ENCODE measurements at places on chromosomes 7 and 10.

- no peak for DNase-seq
These were observed 23.6 kb downstream of the PITRM1 start for GRCh38 chr10:3148994-3149393.

- DNase-seq = no peak
These were observed 167.9 kb downstream of the NEURL1 start for GRCh38 chr10:103661198-103661950.

DNA sequence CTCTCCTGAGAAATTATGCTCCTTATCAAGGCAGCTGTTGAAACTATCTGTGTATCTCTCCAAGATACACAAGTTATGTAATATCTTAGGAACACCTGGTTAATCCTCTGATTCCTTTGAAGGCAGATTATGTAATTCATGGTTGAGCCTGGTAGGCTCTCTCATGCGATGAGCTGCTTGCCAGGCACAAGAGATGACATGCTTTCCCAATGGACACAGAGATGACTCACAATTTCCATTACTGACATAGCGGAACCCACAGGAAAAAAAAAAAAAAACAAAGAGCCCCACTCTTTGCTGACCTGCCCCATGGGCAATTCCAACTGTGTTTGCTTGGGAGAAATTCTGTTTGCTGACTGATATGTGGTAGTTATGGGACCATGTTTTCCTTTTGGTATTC, 736.4 kb upstream of the PHF14 start:
- DNase-seq = no peak

DNA sequence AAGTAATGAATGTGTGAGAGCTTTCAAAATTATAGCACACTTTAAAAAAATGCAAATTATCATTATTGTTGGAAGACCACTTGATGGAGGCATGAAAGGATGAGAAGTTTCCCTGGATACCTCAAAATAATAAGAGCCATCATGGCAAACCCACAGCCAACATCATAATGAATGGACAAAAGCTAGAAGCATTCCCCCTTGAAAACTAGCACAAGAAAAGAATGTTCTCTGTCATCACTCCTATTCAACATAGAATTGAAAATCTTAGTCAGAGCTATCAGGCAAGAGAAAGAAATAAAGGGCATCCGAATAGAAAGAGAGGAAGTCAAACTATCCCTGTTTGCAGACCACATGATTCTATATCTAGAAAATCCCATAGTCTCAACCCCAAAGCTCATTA, 887.2 kb upstream of the LRRTM3 start:
- no peak for DNase-seq

GRCh38 chr7:148306759-148307158, 283.8 kb upstream of the C7orf33 start:
- DNase-seq = no peak

DNA sequence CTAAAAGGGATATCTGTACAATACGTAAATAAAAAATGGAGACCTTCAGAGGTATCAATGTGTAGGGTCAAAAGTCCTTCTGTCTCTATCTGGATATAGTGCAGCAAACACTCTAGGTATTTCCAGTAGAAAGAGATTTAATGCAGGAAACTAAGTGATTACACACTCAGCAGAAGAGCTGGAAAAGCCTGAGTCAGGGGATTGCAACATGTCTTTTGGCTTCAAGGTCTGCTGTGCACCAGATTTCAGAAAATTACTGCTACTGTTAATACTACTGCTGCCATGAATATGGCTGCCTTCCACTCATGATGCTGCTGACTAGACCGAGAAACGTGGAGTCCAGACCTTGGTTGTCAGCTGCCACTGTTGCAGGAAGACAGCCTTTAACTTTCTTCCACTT, 94.9 kb upstream of the DLX6 start:
- no peak for DNase-seq

DNA sequence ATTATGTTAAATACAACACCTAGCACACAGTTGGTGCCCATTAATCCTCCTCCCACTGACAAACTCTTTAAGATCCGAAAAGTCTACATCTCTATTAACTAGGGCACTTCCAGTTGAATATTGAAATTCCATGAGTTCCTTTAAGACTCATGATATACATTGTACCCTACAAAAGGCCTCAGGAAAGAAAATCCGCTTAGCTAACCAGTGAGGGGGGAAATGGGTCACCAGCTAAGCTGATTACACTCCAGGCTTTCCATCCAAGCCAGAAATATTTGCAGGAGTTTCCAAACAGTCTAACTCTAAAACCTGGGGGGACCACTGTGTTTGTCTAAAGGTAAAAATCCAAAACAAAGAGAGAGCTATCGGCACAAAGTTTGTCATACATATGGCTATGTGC, 1.3 kb upstream of the LRIT2 start:
- no peak for DNase-seq

DNA sequence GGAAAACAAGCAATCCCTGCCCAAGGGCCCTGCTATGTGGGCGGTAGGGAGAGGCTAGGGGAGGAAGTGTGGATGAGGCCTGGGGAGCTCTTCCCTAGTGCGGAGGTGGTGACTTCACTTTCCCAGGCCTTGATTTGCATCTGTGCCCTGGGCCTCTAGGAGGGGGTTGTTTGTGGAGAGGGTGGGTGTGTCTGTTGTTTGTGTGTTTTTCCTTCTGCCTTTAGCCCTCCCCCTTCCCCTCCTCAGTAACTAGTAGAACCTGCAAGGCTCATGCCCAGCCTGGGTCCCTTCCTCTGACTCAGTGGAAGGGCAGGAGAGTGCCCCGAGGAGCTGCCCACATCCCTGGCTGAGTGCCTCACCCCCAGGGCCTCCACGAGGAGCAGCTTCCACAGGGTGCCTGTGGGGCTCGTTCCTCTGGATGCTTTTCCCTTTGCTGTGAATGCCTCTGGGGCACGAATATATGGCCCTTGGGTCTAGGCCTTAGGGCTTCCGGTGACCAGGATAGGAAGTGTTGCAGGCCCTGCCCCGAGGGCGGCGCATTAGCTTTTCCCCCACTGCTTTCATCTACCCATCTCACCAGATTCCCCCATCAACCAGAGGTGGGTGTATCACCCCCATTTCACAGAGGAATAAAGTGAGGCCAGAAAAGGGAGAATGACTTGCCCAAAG, 89.4 kb upstream of the DUSP5 start:
- no peak for DNase-seq

DNA sequence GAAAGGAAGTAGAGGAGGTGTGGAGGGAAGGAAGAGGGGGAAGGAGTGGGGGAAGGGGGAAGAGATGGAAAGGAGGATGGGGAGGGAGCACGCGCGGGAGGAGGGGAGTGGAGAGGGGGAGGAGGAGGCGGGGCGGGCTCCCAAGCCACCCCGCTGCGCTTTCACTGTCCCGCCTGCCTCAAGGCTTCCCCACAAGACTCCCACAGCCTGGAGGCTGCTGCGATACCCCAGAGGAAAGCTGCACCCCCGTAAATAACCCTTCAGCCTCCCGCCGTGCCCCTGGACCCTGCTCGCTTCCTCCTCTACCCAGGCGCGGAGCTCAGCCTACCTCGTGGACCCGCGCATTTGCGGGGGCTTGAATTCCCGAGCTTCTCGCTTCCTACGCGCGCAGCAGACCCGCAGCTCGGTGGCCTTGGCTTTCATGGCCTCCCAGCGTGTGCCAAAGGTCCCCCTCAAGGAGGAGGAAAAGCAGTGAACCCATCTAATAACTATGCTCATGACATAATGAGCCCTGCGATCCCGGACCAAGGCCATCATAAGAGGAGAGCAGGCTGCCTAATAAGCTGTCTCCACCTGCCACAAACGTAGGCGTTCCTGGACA, at the start of gene C10orf67:
Gene C10orf67, minus strand, starts transcription at position 557 of the 601 bp plus-strand sequence. Its CDS starts 23 bp downstream, at position 534.
- peak; percentile 72 for DNase-seq

GRCh38 chr10:18664841-18665478, 5.7 kb downstream of the ARL5B start:
- DNase-seq = no peak

DNA sequence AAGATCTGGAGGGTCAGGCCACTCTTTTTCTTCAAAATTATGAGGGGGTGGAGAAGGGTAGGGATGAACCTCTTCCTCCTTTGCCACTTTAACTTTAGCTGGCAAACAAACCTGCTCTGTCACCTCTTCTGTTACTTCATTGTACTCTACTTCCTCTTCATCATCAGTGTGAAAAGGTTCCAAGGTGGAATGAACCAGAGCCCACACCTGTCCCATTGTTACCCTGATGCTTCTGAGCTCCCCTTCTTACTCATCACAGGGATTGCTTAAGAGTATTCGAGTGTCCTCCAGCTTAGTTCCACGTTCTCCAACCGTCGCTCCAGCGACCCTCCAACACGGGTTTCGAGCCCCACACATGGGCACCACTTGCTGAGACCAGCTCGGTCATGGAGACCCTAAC, 5.2 kb downstream of the MRPS24 start:
- DNase-seq = no peak

DNA sequence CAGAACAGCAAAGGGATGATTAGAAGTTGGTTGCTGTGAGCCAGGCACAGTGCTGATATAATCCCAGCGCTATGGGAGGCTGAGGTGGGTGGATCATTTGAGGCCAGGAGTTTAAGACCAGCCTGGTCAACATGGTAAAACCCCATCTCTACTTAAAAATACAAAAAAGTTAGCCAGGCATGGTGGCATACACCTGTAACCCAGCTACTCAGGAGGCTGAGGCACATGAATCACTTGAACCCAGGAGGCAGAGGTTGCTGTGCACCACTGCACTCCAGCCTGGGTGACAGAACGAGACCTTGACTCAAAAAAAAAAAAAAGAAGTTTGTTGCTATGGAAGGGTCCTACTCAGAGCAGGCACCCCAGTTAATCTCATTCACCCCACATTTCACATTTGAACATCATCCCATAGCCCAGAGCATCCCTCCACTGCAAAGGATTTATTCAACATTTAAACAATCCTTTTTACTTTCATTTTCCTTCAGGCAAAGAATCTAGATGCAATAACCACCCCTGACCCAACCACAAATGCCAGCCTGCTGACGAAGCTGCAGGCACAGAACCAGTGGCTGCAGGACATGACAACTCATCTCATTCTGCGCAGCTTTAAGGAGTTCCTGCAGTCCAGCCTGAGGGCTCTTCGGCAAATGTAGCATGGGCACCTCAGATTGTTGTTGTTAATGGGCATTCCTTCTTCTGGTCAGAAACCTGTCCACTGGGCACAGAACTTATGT, 4.1 kb downstream of the IL6 start:
- DNase-seq = no peak

- no peak for DNase-seq
These were observed 37.0 kb upstream of the GLI3 start for GRCh38 chr7:42274053-42274452.

GRCh38 chr7:30237271-30237695, 47.1 kb upstream of the ZNRF2 start:
- no peak for DNase-seq

DNA sequence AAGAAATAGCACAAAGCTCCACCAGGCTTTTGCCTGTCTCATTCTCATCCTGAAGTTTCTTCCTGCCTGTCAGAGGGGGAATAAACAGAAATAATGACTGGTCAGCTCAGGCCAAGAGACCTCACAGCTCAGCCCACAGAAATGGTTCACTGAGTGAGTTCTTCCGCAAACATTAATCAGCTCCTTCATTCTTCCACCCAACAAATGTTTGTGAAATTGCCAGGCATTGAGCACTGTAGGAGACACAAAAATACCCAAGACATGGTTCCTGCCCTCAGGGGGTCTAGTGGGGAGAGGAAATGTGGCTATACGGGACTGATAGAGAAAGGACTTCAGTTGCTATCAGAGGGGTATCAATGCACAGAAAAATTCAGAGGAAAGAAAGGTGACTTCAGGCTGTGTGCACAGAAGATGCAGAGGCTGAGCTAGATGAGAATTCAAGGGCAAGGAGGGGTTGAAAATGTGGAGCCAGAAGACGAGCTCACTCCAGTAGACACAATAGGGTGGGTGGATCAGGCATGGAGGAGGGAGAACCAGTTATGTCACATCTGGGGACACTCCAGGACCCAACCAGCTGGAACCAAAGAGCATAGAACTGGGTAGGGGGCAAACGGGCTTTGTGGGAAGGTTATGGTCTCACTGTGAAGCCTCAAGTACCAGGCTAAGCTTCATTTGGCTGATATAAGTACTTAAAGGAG, 20.9 kb downstream of the MYOF start:
- DNase-seq = no peak

DNA sequence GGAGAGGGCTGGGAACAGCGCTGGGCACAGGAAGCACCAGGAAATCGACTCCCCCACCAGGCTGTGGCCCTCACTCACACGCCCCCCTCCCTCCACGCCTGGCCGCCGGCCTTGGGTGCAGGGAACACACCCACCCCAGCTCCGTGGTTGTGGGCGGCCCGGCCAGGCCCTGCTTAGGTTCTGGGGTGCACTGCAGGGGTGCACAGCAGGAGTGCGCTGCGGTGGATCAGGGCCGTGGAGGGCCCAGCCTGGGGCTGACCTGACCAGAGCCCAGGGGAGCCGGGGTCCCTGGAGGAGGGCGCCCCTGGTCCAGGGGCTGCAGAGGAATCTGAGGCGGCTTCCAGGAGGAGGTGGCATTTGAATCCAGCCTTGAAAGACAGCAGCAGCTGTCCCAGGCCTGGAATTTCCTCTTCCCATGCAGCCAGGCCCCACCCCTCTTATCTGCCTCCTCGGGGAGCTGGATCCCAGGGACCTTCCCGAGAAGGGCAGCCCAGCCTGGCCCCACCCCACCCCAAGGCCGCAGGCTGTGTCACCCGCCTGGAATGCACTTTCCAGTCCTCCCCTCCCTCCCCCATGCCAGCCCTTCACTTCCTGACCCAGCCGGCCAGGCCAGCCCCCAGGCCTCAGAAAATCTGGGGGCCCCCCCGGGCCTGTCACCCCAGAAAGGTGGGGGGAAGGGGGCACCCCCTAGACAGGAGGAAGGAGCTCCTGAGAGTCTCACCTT, 18.4 kb upstream of the PDGFA start:
- DNase-seq = no peak

DNA sequence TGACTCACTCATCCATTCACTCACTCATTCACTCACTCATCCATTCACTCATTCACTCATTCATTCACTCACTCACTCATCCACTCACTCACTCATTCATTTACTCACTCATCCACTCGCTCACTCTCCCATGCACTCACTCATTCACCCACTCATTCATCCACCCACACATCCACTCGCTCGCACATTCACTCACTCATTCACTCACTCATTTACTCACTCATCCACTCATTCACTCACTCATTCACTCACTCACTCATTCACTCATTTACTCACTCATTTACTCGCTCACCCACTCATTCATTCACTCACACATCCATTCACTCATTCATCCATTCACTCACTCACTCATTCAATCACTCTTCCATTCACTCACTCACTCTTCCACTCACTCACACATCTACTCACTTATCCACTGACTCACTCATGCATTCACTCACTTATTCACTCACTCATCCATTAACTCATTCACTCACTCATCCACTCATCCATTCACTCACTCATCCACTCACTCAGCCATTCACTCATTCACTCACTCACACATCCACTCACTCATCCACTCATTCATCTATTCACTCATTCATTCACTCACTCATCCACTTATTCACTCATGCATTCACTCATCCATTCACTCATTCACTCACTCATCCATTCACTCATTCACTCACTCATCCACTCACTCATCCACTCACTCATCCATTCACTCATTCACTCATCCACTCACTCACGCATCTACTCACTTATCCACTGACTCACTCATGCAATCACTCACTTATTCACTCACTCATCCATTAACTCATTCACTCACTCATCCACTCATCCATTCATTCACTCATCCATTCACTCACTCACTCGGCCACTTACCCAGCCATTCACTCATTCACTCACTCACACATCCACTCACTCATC, 74.0 kb downstream of the CARD11 start:
- DNase-seq = no peak

Data from hypothalamus (tissue), 51 donors.